RWPE1 (cell line): ENCODE measurements at places on chromosomes 5 and 9.

DNA sequence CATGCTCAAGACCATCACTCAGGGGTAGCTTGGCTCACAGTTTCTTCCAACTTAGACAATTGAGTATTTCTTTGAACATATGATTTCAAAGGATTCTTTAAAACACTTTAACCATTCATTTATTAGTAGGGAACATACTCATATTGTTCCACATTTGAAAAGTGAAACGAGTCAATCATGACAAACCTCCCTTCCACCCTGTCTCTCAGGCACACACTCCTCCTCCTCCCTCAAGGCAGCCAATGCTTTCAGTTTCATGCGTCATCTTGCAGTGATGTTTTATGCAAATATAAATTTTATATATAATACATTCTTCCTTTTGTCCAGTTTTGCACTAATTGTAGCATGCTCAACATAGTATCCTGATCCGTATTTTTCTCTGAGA lies 126.0 kb upstream of the BOD1 start:
- DNase-seq, result no peak

DNA sequence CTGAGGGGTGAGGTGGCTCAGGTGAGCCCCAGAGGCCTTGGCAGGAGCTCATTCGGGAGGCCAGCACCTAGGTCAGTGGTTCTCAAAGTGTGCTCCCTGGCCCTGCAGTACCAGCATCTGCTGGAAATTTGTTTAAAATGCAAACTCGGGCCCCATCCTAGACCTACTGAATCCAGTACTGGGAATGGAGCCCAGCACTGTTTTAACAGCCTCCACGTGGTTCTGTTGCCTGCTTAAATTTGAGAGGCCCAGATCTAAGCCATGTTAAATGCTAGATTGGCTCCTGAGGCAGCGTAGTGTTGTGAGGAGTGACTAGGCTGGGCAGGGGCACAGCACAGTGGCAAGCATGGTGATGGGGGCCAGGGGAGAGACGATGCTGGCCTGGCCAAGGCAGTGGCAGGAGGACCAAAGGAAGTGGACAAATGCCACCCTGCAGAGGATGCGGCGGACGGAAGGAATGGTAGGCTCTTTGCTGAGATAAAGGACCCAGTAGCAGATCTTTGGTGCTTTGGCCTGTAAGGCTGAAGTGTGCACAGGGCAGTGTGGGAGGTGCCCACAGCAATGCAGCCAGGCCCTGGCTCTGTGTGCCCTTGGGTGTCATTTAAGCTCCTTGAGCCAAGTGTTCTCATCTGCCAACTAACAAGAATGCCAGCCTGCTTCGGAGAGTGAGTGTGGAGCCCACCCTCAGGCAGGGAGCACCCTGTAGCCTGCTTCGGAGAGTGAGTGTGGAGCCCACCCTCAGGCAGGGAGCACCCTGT lies 4.2 kb downstream of the PRR7 start:
- no peak for DNase-seq

DNA sequence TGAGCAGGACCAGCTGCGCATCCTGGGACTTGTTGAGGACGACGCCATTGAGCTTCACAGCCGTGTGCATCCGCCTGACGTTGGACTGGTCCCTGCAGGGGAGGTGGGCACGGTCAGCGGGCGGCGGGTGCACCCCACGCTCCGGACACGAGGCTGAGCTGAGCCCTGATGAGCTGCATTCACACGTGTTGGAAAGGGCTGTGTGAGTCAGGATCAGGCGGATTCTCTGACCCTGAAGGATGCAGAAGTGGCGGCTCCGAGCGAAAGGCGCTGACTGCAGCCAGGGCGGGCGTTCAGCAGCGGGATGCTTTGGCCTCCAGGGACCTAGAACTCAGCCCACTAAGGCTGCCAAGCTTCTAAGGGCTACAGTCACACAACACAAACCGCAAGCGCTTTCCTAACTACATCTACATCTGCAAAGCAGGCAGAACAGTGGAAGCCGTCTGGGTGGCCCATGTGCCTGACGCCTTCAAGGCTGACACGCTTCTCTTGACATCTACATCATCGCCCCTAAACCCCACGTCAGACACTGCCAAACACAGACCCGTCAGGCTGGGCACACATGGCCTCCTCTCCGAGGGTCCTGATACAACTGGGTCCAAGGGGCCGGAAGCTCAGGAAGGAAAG lies 44.9 kb downstream of the NKD2 start:
- no peak for DNase-seq

DNA sequence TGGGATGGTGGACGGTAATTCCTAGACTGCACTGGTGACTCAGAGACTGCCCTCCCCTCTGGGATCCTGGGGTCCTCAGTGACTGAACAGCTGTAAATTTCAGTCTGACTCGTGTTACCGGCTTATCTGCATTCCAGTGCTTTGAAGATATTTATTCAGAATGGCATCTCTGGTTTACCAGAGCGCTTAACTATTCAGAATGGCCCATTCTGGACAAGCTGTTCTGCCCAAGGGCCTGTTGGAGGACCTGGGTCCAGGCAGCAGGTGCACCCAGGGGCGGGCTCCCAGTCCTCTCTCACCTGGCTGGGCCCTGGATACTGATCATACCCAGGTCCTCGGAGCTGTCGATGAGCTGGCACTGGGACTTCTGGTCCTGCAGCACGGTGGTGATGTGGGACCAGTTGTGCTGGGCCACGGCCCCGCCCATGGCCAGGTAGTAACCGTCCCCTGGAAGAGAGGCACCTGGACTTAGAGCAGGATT lies 48.0 kb downstream of the SARDH start:
- peak; percentile 34 for DNase-seq

DNA sequence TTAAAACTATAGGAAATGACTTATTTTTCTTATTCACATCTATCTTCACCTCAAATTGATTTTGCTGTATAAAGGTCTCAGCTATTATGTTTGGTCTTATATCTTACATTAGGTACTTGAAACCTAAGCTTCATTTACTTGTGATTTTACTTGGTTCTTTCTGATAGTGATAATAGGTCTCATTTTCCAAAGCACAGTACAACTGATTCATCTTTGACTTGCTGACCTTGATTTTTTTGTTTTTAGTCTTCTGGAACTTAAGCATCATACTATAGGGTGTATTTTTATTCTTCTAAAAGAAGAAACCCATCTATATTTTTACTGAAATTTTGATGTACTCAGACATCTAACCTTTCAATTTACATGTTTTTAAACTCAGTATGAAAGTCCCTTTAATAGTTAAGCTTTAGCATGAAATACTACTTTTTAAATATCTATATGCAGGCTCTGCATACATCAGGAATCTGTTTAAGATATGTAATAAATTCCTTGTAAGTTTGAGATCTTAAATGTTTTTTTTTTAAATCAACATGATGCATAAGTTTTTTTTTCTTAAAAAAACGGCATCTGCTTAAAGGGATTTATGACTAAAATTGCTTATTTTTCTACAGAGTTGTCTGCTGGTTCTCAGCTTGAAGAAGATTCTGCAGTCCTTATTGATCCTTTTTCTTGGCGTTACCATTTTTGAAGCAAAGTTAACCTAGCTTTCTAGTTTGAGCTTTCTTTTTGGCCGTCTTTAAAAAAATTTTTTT lies 13.3 kb downstream of the MATR3 start:
- DNase-seq, result no peak

GRCh38 chr5:132526290-132526973 lies 16.9 kb downstream of the IL5 start:
- peak; percentile 77 for DNase-seq

DNA sequence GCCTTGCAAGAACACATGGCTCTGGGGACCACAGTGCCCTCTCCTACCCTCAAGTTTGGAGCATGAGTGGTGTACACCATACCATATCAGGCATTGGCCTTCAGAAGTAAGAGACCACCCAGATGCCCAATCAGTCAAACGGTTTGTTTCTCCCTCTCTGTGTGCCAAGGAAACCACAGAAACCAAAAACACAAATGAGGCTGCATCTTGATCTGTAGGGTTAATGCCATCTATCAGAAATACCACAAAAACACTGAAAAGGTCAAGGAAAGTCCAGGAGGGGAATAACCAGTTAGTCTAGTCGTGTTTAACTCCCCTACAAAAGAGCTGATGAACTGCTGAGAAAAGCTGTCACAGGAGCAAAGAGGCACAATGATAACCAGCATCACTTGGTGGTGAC lies 78.4 kb downstream of the INSYN2B start:
- no peak for DNase-seq

DNA sequence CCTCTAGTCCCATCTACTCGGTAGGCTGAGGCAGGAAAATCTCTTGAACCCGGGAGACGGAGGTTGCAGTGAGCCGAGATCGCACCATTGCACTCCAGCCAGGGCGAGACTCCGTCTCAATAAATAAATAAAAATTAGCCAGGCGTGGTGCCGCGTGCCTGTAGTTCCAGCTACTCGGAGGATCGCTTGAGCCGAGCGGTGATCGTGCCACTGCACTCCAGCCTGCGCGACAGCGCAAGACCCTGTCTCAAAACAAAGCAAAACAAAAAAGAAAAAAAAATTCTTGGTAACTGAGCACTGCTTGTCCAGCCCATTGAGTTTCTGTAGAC lies 710 bp upstream of the WDR55 start:
- no peak for DNase-seq

DNA sequence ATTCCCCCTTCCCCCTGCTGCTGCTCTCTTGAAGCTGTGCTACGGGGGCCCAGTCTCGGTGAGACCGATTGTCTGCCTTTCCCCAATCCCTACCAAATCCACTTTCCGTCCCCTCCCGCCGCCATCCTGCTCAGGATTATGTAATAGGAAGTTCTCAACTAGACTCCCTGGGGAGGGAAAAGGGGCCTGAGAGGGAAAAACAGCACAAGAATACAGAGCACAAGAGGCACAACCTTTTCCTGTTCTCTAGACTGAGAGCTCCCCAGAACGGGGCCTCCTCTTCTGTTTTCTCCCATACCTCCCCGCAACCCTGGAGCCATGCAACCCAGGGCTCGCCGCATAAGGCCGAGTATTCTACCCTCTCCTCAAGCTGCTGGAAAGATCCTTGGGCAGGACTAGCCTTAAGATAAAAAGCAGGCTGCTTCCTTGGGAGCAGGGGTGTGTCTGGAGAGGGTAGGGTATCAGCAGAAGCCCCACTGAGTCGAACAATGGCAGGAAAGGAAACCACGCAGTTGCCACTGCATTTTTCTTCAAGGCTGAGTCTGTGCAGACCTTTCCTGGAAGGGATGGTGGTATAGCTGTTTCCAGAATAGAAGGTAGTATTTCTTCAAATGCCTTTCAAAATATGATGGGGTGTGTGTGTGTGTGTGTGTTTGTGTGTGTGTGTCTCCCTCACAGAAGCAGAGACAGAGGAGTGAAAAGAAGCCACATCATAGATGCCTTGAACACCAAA lies 12.9 kb downstream of the MYORG start:
- DNase-seq, result no peak

- DNase-seq, result peak; percentile 10
These were observed 257.0 kb downstream of the TMEM167A start for GRCh38 chr5:82820188-82820587.

GRCh38 chr9:89446961-89447310 lies 51.0 kb downstream of the SEMA4D start:
- no peak for DNase-seq

DNA sequence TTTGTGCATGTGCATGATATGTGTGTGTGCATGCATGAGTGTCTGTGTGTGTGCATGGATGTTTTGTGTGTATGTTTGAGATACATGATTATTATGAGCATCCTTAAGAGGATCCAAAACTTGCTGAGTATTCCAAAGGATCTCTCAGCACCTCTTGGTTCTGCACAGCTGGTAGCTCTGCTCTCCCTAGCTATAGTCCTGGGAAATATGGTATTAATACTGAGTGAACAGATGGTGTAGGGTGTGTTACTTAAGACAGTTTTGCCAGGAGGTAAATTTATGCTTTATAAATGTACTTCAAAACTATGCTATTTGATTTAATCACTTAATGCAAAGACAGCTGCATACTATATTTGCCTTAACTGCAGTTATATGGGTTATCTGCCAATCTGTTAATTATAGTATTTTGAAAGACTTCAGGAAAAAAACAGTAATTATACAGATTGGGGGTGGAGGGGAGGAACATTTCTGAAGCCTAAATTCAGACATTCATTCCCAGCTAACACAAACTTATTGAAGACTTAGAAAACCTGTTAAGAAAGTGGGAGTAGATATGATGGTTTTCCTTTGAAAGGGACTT lies 215.5 kb downstream of the MPDZ start:
- DNase-seq, result no peak

DNA sequence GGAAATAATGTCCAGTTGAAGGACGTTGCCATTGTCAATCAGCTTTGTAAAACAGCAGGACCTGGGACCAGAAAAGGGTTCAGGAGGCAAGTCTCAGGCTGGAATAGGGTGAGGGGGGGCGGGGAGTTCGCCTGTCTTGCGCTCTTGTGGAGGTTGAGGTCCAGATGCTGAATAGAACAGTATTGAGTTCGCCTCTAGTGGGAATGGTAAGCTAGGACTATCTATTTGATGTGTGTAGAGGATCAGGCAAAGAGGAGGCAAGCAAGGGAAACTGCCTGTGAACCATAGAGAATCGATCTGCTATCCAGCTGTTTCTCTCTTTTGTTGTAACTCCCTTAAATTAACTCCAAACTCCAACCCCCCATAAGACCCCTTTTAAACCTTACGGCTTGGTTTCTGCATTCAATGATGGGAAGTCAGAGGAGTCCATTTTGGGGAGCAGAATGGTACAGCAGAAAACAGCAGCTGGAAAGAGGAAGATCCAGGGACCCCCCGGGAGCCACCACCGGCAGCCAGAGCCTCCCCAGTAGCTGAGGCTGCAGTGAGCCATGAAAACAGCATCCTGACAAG lies 133.7 kb downstream of the SLC28A3 start:
- DNase-seq, result no peak

DNA sequence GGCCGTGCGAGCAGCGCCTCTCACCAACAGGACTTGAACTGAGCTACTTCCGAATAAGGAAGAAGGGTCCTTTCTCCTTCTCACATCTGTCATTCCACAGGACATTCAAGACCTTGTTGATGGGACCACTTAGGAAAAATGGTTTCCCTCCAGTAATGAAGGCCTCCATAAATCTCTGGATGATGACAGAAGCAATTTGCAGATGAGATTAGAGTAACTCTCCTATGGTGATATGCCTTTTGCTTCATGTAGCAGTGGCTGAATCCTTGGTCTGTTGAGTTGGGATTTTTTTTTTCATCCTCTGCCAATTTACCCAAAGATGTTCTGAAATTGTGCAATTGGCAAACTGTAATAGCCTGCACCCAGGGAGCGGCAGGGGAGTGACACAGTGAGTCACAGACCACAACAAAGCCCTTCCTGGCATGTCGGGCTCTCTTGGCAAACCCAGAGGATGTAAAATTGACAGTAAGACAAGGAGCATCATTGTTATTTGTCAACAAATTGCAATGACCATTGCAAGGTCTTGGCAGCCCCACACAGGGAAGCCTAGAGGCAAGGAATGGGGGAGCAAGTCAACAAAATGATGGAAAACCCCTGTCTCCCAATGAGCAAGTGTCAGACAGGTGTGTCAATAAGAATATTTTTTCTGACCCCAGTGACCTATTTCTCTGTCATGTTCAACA lies 275.9 kb downstream of the ACTL7B start:
- peak; percentile 94 for DNase-seq

DNA sequence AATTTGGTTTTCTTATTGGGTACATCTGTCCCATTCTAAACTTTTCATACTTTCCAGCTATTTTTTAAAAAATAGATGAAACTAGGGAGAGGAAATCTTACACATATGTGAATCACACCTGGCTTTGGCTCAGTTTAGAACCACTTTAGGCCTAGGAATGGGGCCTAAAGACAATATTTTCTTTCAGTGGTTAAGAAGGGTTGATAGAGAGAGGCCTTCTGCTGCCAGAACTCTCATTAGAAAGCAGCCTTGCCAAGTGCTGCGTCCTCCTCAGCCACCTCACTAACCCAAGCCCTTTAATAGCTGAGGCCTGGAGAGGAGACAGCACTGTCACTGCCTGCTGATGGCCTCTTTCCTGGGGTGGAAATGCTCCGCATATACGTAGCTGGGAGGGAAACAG lies 167.5 kb downstream of the SAXO1 start:
- no peak for DNase-seq

GRCh38 chr9:36163786-36164170 lies 5.4 kb upstream of the CCIN start:
- no peak for DNase-seq
